ENCODE measurements at places on chromosomes 5 and 9. TPM values are rescaled to one million over a fixed set of nuclear protein-coding genes. Genes with fewer than 3 reads are reported as not detected.

The FOXI1 gene
- total RNA-seq, result not detected

The ZNF782 gene
- total RNA-seq, result 7.1 TPM

The IFNB1 gene
- total RNA-seq, result 0.58 TPM

The FCN2 gene
- not detected for total RNA-seq

The CNTFR gene
- not detected for total RNA-seq

The LPAR1 gene
- not detected for total RNA-seq

The CORO2A gene
- 11.0 TPM for total RNA-seq

The SLF1 gene
- total RNA-seq, result 8.1 TPM

The CDC20B gene
- 0.07 TPM for total RNA-seq

The NEUROG1 gene
- not detected for total RNA-seq
